Activated CD4-positive, alpha-beta T cell treated with anti-CD3 and anti-CD28 coated beads, Interleukin-2, amount 10 ng/mL, durations not matched to agents 7 days and 5 days (primary cell): ENCODE measurements at places on chromosomes 6 and 20. TPM values are rescaled to one million over a fixed set of nuclear protein-coding genes. Genes with fewer than 3 reads are reported as not detected.

DNA sequence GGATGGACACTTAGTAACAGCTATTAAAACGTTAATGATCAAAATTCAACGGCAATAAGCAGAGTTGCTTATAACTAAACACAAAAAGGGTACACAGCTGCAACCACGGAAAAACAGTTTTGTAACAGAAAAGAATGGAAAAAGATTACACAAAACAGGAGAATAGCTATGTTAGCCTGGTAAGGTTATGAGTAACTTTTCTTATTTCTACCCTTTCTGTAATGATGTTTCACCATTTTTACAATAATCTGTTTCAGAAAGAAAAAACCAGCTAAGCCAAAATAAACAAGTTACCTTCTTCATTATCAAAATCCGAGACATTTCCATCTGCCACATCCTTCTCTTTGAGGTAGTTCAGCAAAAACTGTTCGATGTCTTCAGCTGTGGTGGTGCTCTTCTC, 27.4 kb downstream of the TTI1 start:
- DNase-seq, result no peak

SPATA2 gene
- total RNA-seq, result 8.2 TPM

DNA sequence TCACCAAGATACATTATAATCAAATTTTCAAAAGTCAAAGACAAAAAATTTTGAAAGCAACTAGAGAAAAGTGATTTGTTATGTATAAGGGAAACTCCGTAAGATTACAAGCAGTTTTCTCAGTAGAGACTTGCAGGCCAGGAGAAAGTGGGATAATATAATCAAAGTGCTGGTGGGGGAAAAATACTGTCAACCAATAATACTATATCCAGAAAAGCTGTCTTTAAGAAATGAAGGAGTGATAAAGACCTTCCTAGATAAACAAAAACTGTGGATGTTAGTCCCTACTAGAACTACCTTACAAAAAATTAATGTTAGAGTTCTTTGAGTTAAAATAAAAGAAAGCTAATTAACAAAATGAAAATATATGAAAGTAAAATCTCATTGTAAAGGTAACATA, 79.7 kb downstream of the SYNE1 start:
- no peak for DNase-seq

LRRN4 gene
- total RNA-seq, result not detected

GRCh38 chr6:151704383-151704782, 103.1 kb upstream of the ESR1 start:
- DNase-seq, result no peak

GRCh38 chr6:109014606-109015005, 80.0 kb downstream of the SESN1 start:
- no peak for DNase-seq

DNA sequence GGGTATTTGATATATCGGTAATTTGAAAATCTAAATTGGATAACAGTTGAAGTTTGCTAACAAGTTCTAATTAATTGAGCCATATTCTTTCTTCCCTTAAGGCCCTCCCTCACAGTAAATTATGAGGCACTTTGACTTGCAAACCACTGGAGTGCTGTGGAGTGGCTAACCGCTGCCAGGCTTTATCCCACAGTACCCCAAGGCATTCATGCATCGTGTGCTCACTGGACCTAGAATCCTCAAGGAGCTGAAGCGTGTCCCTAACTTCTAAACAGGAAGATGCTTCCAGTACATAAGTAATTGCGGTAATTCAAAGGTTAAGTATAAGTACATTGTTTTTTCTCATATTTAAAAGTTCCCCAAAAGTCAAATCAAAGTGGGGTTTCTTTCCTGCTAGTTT, 499.9 kb downstream of the TFAP2A start:
- DNase-seq, result no peak

DNA sequence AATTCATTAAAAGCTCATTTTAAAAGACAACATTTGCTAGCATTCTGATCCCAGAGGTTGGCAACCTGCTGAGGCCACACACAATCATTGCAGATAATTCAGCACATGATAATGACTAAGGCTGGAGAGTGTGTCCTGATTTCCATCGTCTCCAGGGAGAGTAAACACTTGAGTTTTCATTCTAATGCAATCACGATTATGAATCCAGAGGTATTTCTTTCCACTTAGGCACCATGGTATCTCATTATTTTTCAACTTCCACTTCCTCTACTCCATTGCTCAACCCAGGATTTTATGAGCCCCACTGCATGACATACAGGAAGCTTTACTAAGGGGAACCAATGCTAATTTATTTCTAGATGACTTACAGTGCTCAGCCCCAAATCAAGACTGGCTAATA, 273.8 kb upstream of the AGPAT4 start:
- no peak for DNase-seq

- no peak for DNase-seq
Measured at GRCh38 chr6:44367681-44368080, 19.8 kb upstream of the CDC5L start.

DLL1 gene
- 0.55 TPM for total RNA-seq

DNA sequence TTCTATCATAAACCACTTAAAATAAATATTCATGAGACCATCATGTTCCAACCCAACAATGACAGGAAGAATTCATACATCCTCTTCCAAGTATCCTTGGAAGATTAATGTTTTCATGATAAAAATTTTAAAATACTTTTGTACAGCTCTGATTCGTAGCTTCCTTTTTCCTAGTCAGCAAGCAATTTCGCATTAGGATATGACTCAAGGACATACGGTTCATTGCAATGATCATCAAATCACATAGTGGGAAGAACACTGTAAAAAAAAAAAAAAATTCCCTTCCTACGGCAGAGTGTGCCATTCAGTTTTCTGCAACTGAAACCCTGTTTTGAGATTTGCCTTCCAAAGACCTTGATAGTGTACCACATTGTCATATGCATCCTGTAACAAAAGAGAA, 35.3 kb upstream of the GFOD1 start:
- no peak for DNase-seq

CD24 gene
- 0.22 TPM for total RNA-seq

DNA sequence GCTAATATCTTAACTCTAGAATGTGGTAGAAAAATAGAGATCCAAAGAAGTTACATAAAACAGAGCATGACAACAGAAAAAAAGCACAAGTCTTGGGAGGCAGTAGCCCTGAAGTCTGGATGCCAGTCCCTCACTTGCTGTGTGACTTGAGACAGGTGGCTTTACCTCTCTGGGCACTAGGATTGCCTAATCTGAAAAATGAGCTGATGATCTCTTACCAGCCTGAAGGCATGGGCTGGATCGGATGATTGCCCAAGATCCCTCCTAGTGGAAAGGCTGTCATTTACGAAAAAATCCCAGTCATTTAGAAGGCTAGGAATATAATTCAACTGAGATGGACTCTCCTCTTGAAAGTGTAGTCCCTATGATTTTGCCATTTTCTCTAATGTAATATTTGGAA, 10.9 kb upstream of the GCM1 start:
- no peak for DNase-seq

DNA sequence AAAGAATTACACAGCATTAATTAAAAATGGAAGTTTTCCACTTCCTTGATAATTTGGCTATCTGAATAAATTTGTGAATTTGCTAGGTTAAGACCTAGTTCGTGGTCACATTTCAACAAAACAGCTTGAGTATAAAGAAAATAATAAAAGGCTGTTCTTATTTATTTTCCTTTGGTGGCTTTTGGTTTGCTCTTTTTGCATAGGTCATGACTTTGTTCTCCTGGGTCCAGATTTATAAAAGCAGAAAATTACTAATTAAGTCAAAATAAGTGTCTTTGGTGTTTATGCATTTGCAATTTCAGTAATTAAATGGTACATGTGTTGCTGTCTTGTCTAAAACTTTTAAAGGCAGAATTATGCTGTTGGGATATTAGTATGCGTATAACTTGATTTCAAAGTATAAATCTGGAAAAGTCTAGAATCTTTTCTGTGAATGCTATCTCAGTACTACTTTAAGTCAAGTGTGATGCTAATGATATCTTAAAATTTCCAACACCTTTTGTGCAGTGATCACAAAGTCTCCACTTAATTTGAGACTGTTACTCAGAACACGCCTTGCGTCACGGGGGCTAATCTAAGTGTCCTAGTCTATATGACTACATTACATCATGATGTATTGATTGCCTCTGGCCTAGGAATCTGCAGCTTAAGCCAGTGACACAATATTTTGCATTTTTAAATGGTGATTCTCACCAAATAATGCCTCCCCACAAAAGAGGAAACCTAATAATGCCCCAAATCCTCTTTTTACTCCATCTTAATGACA, 41.0 kb downstream of the GNAS start:
- DNase-seq, result peak; percentile 38

- DNase-seq, result no peak
Measured at GRCh38 chr6:74491844-74492374, 713.9 kb downstream of the COL12A1 start.

GRCh38 chr20:53679597-53680309, 86.1 kb upstream of the ZNF217 start:
- DNase-seq, result no peak

PLCB1 gene
- 1.0 TPM for total RNA-seq

GRCh38 chr6:5412017-5412416, 150.7 kb downstream of the FARS2 start:
- no peak for DNase-seq

RGS17 gene
- total RNA-seq, result not detected

- DNase-seq, result no peak
Measured at GRCh38 chr6:157570752-157571151, 189.8 kb downstream of the ZDHHC14 start.

DNA sequence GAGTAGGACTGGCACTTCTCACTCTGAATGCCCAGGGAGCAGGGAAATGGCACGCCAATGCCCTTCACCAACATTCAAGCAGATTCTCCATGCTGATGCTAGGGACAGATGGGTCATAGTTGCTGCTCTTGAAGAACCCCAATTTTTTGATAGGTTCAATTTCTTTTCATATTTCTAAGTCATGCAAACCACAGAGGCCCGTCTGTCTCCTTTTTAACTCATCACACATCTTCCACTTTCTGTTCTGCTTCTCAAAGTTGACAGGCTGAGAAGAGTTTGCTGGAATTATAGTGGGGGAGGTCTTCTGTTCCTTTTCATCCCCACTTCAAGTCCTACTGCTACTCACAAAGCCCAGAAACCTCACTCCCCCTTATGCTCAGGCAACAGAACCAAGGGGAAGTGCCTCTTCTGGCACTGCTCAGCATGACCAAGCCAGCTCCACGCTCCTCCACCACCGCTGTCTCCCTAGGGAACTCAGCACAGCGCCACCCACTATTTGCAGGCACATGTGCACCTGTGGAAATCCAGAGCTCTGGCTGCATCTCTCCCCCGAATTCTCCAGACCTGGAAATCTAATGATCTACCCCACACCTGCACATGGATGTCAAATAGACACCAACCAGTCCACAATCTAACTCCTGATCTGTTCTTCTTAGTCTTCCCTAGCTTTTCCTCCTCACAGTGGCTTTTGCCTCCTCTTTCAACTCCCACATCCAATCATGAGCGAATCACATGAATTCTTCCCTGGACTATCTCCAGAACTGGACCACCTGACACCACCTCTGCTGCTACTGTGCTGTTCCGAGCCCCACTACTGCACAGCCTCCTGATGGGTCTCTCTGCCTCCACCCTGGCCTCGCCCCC, 10.7 kb downstream of the ZBTB24 start:
- no peak for DNase-seq

- DNase-seq, result no peak
Measured at GRCh38 chr6:38183856-38184584, 364.5 kb downstream of the ZFAND3 start.

TNXB gene
- 3.9 TPM for total RNA-seq

E2F3 gene
- 33.9 TPM for total RNA-seq

RALY gene
- total RNA-seq, result 229 TPM

GRCh38 chr6:159769470-159769869, 7.6 kb downstream of the ACAT2 start:
- DNase-seq, result no peak

SYS1 gene
- total RNA-seq, result 25.6 TPM

TSHZ2 gene
- 9.2 TPM for total RNA-seq

DNA sequence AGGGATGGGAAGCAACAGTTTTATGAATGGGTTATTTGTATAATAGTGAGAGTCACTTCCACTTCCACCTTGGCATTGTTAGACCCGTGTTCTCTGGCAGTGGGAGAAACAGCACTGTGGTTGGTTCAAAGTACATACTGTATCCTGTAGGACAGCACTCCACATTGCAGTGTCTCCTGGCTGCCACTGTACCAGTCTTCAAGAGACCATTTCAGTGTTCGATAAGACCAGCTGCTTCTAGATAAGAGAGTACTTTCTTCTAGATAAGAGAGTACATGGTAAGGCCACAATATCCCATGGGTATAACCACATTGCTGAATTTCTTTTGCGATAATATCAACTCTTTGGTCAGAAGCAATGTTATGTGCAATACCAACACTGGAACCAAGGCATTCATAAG, 28.8 kb downstream of the FITM2 start:
- DNase-seq, result no peak

HLA-G gene
- total RNA-seq, result 1.3 TPM

DNA sequence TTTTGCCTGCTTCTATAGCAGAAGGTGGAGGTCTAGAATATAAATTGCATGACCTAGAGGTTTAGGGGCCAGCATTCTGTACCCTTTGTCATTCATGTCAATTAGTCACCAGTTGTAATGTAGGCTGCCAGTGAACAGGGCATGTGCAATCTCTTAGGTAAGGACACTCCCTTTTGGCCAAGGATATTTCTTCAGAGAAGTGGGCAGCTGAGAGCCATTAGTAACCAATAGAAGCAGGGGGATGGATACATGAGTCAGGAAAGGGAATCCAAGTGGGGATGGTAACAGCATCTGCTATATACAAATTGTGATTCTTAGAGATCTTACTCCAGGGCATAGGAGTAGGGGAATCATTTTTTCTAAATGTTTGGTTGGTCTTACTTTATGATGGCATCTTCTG, 494.2 kb upstream of the JAG1 start:
- no peak for DNase-seq

DNA sequence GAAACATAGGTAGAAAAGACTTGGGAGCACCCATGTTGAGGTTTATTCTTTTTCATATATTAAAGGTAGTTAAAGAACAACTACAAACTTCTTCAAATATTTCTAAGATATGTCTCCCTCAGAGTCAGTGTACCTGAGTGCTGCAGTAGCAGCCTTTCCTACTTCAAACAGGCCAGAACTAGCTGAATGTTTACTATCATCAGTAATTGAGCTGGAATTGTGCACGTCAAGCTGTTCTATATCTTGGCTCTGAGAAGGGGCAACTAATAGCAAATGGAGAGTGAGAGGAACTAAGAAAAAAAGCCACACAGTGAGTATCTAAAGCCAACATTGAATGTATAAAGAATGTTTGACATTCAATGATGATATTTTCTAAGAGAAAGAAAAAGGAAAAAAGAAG, 21.7 kb downstream of the MTCL3 start:
- DNase-seq, result no peak

AIF1 gene
- 48.0 TPM for total RNA-seq

- peak; percentile 82 for DNase-seq
Measured at GRCh38 chr6:36623547-36624459, 29.6 kb downstream of the SRSF3 start.

HAO1 gene
- total RNA-seq, result not detected

DEF6 gene
- total RNA-seq, result 186 TPM

DNA sequence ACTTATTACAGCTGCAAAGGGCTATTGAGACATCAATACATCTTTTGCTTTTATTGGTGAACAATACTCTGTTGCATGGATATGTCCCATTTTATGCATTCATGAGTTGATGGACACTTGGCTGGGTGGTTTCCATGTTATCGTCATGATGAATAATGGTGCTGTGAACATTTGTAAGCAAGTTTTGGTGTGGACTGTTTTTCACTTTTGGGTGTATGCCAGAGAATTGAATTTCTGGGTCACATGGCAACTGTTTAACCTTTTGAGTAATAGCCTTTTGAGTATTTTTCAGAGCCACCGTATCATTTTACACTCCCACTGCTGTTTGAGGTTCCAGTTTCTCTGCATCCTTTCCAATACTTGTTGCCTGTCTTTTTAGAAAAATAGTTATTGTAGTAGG, 107.0 kb downstream of the JARID2 start:
- DNase-seq, result no peak
